MM.1S (cell line): ENCODE measurements at places on chromosomes 6 and 20.

GRCh38 chr20:61525781-61526431, 273.8 kb downstream of the CDH4 start:
- DNase-seq: no peak
- H3K36me3 ChIP-seq: no peaks in the 10 kb centered on the region
- no peak overlapping the region for H3K4me3 ChIP-seq
- H3K27ac ChIP-seq: no peak overlapping the region

DNA sequence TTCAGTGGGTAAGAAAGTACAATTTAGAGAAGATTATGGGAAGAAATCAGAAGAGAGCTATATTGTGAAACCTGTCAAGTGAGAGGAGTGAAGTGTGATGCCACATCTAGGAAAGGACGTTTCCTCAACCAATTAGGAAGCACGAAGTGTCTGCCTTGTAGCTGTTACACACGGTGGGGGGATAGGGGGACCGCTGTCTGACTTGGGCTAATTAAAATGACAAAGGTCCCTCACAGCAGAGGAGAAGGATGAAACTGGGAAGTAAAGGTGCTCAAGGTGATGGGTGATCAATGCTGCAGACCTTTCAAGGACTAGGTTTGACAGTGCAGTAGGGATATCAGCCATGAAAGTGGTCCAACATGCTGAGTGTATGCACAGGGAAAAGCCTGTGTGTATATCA, 181.1 kb upstream of the PRSS16 start:
- H3K4me1 ChIP-seq: no peaks in the 10 kb centered on the region
- no peaks in the 10 kb centered on the region for H3K36me3 ChIP-seq
- H3K4me3 ChIP-seq: no peak overlapping the region
- no peaks in the 10 kb centered on the region for H3K27me3 ChIP-seq
- H3K27ac ChIP-seq: no peak overlapping the region

- no peaks in the 10 kb centered on the region for H3K27me3 ChIP-seq
- H3K4me3 ChIP-seq: no peak overlapping the region
- H3K4me1 ChIP-seq: no peaks in the 10 kb centered on the region
- H3K27ac ChIP-seq: no peak overlapping the region
- no peaks in the 10 kb centered on the region for H3K36me3 ChIP-seq
Observed at GRCh38 chr6:161830866-161831616, 557.2 kb upstream of the AGPAT4 start.

- no peak overlapping the region for H3K4me3 ChIP-seq
- peaks cover 10% of the 10 kb centered on the region; the same call in 1 of the 2 replicates for H3K4me1 ChIP-seq
- no peaks in the 10 kb centered on the region for H3K36me3 ChIP-seq
- no peak overlapping the region for H3K27ac ChIP-seq
Observed at GRCh38 chr6:24270011-24270410, 87.8 kb downstream of the DCDC2 start.

DNA sequence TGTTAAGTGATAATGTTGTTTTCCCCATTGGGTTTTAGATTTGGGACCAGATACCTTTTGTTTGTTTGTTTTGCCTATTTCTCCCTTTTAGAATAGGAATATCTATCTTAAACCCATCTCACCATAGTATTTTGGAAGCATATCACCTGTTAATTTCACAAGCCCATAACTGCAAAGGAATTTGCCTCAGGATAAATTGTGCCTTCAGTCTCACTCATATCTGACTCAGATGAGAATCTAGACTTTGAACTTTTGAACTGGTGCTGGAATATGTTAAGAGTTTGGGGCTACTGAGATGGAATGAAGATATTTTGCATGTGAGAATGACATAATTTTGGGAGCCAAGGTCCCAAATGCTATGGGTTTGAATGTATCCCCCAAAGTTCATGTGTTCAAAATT, 607.4 kb downstream of the HACE1 start:
- DNase-seq: no peak
- H3K36me3 ChIP-seq: no peaks in the 10 kb centered on the region
- no peak overlapping the region for H3K4me3 ChIP-seq

GRCh38 chr6:2875359-2876191, 27.5 kb downstream of the SERPINB9 start:
- no peaks in the 10 kb centered on the region for H3K36me3 ChIP-seq
- H3K4me1 ChIP-seq: peaks cover 15% of the 10 kb centered on the region
- peak overlapping the region; percentile 66 for H3K4me3 ChIP-seq

GRCh38 chr20:59903621-59904020, 29.8 kb downstream of the SYCP2 start:
- no peak for DNase-seq
- H3K4me3 ChIP-seq: no peak overlapping the region
- H3K27me3 ChIP-seq: no peaks in the 10 kb centered on the region

GRCh38 chr6:3200682-3201081, 26.8 kb downstream of the TUBB2B start:
- no peaks in the 10 kb centered on the region for H3K27me3 ChIP-seq
- no peak overlapping the region for H3K4me3 ChIP-seq
- H3K27ac ChIP-seq: no peak overlapping the region

DNA sequence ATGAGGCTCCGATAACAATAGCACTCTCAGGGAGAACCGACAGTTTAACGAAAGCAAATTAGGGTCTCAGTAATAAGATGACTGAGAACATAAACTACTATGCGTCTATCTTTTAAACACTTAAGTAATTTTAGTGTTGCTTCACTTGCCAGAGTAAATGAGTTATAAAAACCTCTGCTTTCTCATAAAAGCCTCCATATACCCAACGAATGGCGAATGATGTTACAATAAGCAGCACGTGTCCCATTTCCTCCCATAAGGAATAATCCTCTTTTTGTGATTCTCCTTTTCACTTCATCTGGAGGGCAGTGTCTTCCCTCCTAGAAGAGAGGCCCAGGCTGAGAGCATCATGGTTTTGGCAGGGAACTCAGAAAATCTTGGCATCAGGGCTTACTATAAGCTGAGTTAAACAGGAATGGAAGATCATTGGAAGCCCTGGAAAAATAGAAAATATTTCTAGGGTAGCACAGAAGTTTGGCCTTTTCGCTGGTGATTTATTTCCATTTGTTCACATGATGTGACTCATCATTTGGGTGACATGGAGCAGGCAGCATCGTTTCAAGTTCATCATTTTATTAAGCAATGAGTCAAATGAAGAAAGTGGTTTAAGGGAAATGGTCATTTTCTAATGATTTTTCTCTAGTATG, 255.4 kb downstream of the ATXN1 start:
- peaks cover 21% of the 10 kb centered on the region for H3K4me1 ChIP-seq
- no peaks in the 10 kb centered on the region for H3K27me3 ChIP-seq
- H3K27ac ChIP-seq: no peak overlapping the region
- DNase-seq: no peak
- no peaks in the 10 kb centered on the region for H3K36me3 ChIP-seq
- H3K4me3 ChIP-seq: no peak overlapping the region

- H3K4me1 ChIP-seq: peaks cover 15% of the 10 kb centered on the region
- DNase-seq: no peak
- no peak overlapping the region for H3K4me3 ChIP-seq
- no peaks in the 10 kb centered on the region for H3K27me3 ChIP-seq
- no peaks in the 10 kb centered on the region for H3K36me3 ChIP-seq
- H3K27ac ChIP-seq: no peak overlapping the region
Observed at GRCh38 chr6:111477481-111477938, 5.5 kb downstream of the REV3L start.

DNA sequence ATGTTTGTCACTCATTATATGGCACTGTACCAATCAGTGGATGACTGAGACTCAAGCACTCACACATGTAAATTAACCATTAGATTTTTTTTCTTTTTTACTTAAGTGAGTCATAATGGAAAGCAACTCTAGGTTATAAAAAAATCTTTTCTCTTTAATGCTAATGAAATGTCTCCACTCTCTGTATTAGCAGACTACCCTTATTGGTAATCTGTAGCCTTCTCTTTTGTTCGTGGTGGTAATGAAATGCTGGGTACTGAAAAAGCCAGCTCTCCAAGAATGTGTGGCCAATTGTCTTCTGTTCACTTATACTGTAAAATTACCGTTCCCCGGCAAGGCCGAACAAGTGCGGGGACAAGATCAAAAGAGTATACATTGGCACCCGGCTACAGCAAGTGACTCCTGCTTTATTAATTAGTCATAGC, 69.0 kb downstream of the AFG1L start:
- DNase-seq: no peak
- H3K4me3 ChIP-seq: no peak overlapping the region
- no peaks in the 10 kb centered on the region for H3K36me3 ChIP-seq

DNA sequence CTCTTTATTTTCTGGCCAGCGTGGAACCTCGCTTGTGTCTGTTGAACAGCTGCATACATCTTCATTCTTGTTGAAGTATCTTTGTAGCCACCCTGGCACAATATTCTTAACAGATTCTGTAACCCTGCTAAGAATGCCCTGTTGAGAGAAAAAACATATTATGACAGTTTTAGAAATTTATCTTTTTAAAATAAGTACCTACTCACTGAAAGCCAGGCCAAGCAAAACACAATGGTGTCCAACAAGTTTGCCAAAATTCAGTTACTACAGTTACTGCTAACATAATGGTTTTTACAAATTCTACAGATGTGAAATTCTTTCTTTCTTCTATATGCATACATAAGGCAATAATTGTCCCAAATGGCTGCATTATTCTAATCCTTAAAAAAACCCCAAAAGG, 18.2 kb downstream of the NUP153 start:
- H3K36me3 ChIP-seq: peaks cover 4% of the 10 kb centered on the region
- H3K4me3 ChIP-seq: no peak overlapping the region

- no peak overlapping the region for H3K4me3 ChIP-seq
- no peaks in the 10 kb centered on the region for H3K36me3 ChIP-seq
- peaks cover 25% of the 10 kb centered on the region for H3K4me1 ChIP-seq
- DNase-seq: peak; percentile 18
- peak overlapping the region; percentile 74; the same call in 1 of the 2 replicates for H3K27ac ChIP-seq
- H3K27me3 ChIP-seq: no peaks in the 10 kb centered on the region
Observed at GRCh38 chr20:34941226-34941625, 14.4 kb downstream of the GSS start.

DNA sequence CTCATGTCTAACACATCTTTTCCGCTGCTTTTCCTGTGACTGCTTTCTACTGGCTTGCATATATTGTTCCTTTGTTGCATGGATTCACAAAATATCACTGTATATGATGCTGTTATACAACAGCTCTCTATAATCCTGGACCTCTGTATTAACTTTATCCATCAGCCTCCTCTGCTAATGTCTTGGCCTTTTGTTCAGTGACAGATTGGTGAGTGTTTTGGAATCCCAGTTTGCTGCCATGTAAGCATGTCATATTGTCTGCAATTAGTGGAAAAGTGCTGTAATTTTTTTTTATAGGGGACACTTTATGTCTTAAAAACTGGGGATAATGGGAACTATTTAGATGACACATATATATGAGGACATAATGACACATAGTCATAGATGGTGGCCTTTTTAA, 3.0 kb downstream of the RIMS1 start:
- H3K27me3 ChIP-seq: no peaks in the 10 kb centered on the region
- no peak overlapping the region for H3K27ac ChIP-seq
- DNase-seq: no peak
- H3K36me3 ChIP-seq: no peaks in the 10 kb centered on the region
- no peak overlapping the region for H3K4me3 ChIP-seq

GRCh38 chr6:142531727-142532126, 229.9 kb downstream of the ADGRG6 start:
- no peaks in the 10 kb centered on the region for H3K36me3 ChIP-seq
- DNase-seq: no peak
- no peaks in the 10 kb centered on the region for H3K27me3 ChIP-seq
- H3K4me3 ChIP-seq: no peak overlapping the region
- no peak overlapping the region for H3K27ac ChIP-seq

DNA sequence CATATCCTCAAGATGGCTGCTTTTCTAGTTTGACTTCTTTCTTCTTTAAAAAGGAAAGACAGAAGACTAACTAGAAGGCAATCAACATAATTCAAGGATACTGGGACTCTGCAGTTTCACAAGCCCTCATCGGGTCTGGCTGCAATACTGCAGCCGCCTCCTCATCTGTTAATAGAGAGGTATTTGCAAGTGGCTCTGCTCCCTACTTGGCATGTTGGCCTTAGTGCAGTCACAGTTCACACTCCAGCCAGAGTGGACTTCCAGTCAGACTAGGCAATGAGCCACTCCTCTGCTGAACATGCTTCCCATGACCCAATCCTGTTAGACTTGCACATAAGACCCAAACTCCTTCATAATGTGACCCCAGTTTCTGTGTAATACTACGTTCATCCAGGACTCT, 141.9 kb upstream of the ENPP5 start:
- H3K27me3 ChIP-seq: no peaks in the 10 kb centered on the region
- no peak for DNase-seq
- no peaks in the 10 kb centered on the region for H3K4me1 ChIP-seq
- H3K27ac ChIP-seq: no peak overlapping the region
- H3K36me3 ChIP-seq: no peaks in the 10 kb centered on the region
- no peak overlapping the region for H3K4me3 ChIP-seq

DNA sequence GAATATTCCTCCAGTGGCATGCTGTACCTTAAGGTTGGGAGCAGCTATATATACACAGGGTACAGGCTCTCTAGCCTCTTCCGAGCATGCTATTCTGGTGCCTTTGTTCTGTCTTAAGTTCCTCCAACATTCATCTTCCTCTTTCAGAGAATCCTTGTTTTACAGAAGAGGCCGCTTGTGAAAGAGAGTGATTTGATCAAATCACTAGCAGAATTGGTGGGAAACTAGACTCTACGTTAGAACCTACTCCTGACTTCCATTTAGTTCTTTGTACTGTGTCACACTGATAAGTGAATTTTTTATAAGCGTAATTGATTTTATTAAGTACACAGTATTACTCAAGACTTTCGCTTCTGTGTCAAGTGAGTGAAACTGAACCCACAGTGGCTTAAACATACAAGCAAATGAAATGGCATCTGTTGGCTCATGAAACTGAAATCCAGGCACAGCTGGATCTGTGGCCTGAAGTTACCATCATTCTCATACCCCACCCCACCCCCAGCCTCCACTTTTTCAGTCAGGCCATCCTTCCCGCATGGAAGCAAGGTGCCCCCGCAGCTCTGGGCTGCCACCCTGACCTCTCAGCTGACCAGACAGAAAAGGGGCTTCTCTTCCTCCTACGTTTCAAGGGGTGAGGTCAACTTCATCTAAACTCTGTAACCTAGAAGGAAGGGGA, 102.3 kb downstream of the RPP40 start:
- peak; percentile 76 for DNase-seq
- peak overlapping the region; percentile 31; the same call in 1 of the 2 replicates for H3K27ac ChIP-seq
- no peaks in the 10 kb centered on the region for H3K27me3 ChIP-seq
- peaks cover 5% of the 10 kb centered on the region for H3K36me3 ChIP-seq

- no peak for DNase-seq
- H3K36me3 ChIP-seq: no peaks in the 10 kb centered on the region
- H3K27me3 ChIP-seq: no peaks in the 10 kb centered on the region
- H3K4me1 ChIP-seq: no peaks in the 10 kb centered on the region
Observed at GRCh38 chr6:149860834-149861602, 3.1 kb downstream of the LRP11 start.

- peaks cover 1% of the 10 kb centered on the region; the same call in 1 of the 2 replicates for H3K4me1 ChIP-seq
- no peaks in the 10 kb centered on the region for H3K36me3 ChIP-seq
- H3K4me3 ChIP-seq: no peak overlapping the region
- no peak overlapping the region for H3K27ac ChIP-seq
Observed at GRCh38 chr20:4141291-4142240, 126.2 kb upstream of the RNF24 start.

DNA sequence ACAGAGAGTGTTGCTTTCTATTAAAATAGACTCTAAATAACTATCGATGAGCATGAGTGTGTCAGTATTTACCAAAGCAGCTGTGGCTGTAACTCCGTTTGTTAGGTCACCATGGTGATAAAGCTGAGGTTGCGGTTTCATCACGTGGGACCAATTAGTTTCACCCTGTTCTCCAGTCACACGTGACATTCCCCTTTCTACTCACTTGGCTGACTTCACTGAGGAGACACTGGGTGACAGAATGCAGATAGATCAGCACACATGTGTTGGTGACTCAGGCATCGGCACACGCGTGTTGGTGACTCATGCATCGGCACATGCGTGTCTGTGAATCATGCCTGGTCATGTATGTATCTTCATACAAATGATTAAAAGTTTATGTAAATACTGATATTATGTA, 285.4 kb downstream of the THBS2 start:
- no peaks in the 10 kb centered on the region for H3K36me3 ChIP-seq
- H3K27ac ChIP-seq: no peak overlapping the region
- no peak overlapping the region for H3K4me3 ChIP-seq
- no peaks in the 10 kb centered on the region; the same call in 1 of the 2 replicates for H3K4me1 ChIP-seq
